ENCODE measurements at places on chromosomes 11 and 22. TPM values are rescaled to one million over a fixed set of nuclear protein-coding genes. Genes with fewer than 3 reads are reported as not detected.

GRCh38 chr11:36565031-36565610 is 2.7 kb upstream of the RAG1 start:
- no peak for DNase-seq
- peaks cover 6% of the 10 kb centered on the region for H3K4me1 ChIP-seq
- no peak overlapping the region for H3K4me3 ChIP-seq
- no peaks in the 10 kb centered on the region for H3K36me3 ChIP-seq
- no peak overlapping the region for H3K27ac ChIP-seq

- no peaks in the 10 kb centered on the region for H3K4me1 ChIP-seq
- no peak overlapping the region for H3K4me3 ChIP-seq
- no peaks in the 10 kb centered on the region for H3K27me3 ChIP-seq
- H3K36me3 ChIP-seq = no peaks in the 10 kb centered on the region
- DNase-seq = no peak
Observed at GRCh38 chr11:19673924-19674729, 38.5 kb upstream of the NAV2 start.

DNA sequence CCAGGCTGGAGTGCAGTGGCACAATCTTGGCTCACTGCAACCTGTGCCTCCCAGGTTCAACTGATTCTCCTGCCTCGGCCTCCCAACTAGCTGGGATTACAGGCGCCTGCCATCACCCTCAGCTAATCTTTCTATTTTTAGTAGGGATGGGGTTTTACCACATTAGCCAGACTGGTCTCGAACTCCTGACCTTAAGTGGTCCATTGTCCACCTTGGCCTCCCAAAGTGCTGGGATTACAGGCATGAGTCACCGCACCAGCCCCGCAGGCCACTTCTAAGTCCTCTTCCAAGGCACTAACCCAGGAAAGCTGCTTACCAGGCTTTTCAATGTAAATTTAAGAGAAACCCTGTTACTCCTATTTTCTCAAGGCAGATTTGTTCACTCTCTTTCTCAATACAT is 50.4 kb downstream of the DENND5A start:
- DNase-seq = no peak
- no peak overlapping the region for H3K4me3 ChIP-seq
- H3K27ac ChIP-seq = no peak overlapping the region

- peaks cover 44% of the 10 kb centered on the region for H3K4me1 ChIP-seq
- H3K27ac ChIP-seq = no peak overlapping the region
- H3K4me3 ChIP-seq = no peak overlapping the region
- DNase-seq = no peak
- no peaks in the 10 kb centered on the region for H3K27me3 ChIP-seq
Observed at GRCh38 chr11:117928446-117929141, 608 bp downstream of the TMPRSS13 start.

DNA sequence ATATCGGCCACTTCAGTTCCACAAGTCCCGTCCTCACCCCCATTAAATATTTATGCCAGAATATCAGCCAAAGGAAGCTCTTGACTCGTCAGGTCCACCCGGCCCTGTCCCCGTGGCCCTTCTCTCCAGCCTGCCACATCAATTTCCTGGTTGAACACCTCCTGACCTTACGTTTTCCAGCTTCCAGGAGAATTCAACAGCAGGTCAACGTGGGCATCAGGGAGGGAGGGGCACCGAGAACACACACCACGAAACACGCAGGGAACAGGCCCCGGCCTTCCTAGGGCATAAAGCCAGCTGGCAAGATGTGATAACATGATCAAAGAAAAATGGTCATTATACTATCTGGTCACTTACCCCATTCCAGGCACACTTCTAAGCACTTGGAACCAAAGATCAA is 15.3 kb downstream of the SULT4A1 start:
- no peak overlapping the region for H3K4me3 ChIP-seq
- H3K27ac ChIP-seq = no peak overlapping the region
- no peaks in the 10 kb centered on the region for H3K27me3 ChIP-seq
- H3K36me3 ChIP-seq = no peaks in the 10 kb centered on the region

Gene ME3
- total RNA-seq = 1.3 TPM

Gene SF3B2
- 274 TPM for total RNA-seq

Gene MMP11
- total RNA-seq = 0.90 TPM

GRCh38 chr11:11068113-11068512 is 210.3 kb upstream of the ZBED5 start:
- no peaks in the 10 kb centered on the region for H3K36me3 ChIP-seq
- H3K4me3 ChIP-seq = no peak overlapping the region
- H3K27ac ChIP-seq = no peak overlapping the region
- DNase-seq = no peak

Gene CYP2D6
- total RNA-seq = 1.8 TPM

- H3K36me3 ChIP-seq = no peaks in the 10 kb centered on the region
- H3K27ac ChIP-seq = no peak overlapping the region
- H3K27me3 ChIP-seq = no peaks in the 10 kb centered on the region
- no peak for DNase-seq
- H3K4me1 ChIP-seq = no peaks in the 10 kb centered on the region
- H3K4me3 ChIP-seq = no peak overlapping the region
Observed at GRCh38 chr11:97454988-97455387, 1065.2 kb downstream of the JRKL start.

GRCh38 chr11:128790196-128790595 is 76.9 kb downstream of the KCNJ1 start:
- H3K27me3 ChIP-seq = no peaks in the 10 kb centered on the region
- H3K4me1 ChIP-seq = no peaks in the 10 kb centered on the region
- DNase-seq = no peak
- H3K27ac ChIP-seq = no peak overlapping the region
- no peak overlapping the region for H3K4me3 ChIP-seq

Gene SNX15
- 21.6 TPM for total RNA-seq

All from CD8-positive, alpha-beta memory T cell (primary cell).